ENCODE measurements at places on chromosomes 13 and 19. TPM values are rescaled to one million over a fixed set of nuclear protein-coding genes. Genes with fewer than 3 reads are reported as not detected.

The SERPINE3 gene
- total RNA-seq: not detected

The KIR3DL2 gene
- total RNA-seq: not detected

The MADCAM1 gene
- 0.72 TPM for total RNA-seq

The DAND5 gene
- not detected for total RNA-seq

The DPF1 gene
- total RNA-seq: 0.72 TPM

The C2CD4C gene
- not detected for total RNA-seq

The CEACAM6 gene
- total RNA-seq: not detected

The SLC10A2 gene
- not detected for total RNA-seq

The CLPTM1 gene
- 61.3 TPM for total RNA-seq

DNA sequence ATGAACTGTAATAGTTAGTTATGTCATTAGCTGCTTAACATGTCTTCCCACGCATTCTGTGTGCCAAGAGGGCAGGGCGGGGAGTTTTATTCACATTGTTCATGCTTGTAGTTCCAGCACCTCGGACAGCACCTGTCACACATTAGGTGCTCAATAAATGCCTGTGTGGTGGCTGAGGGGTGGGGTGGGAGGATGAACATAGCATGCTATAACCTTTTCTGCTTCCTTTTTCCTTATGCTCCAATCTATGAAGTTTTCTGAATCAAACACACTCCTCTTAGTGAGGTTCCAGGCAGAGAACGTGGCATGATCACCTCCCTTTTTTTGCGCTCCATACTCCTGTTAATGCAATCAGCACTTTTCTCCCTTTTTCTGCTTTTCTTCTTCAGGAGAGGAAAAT, 15.8 kb upstream of the PTPRS start:
- peak; percentile 55 for DNase-seq

DNA sequence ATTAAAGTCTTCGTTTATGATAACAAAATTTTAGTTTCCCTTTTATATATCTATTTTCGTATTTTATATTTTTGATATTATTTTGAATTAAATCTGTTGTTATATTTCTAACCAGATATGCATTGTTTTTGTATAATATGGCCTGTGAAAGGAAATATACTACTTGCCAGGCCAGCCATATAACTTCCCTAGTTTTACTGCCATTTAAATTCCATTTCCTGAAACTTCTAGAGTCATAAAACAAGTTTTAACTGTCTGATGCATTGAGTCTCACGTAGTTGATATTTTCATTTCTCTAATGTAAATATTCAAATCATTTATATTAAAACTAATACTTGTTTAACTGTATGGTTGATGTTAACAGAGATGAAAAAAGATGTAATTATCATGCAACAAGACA, 13.5 kb downstream of the ESD start:
- DNase-seq: no peak

DNA sequence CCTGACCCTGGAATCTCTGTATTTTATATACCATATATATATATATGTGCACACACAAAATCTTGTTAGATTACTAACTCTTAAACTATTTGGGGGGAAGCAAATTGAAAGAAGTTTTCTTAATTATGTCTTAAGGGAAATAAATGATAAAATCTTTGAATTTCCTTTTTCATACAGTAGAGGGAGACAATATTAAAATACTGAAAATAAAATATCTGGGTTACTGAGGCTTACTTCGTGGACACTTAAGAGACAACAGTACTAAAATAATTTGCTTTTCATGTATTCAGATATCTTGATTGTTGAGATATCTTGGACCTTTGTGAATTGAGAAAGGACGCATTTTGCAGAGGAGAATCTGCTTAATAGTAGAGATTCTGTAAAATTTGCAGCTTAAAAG, 17.0 kb downstream of the SUGT1 start:
- no peak for DNase-seq

- peak; percentile 92 for DNase-seq
These were observed 5.4 kb downstream of the LMTK3 start for GRCh38 chr19:48506138-48506733.

GRCh38 chr13:70662231-70662940, 554.1 kb upstream of the KLHL1 start:
- no peak for DNase-seq

GRCh38 chr13:72163678-72164077, 296.7 kb upstream of the DACH1 start:
- no peak for DNase-seq

GRCh38 chr13:26183416-26183815, 38.7 kb downstream of the RNF6 start:
- no peak for DNase-seq

- peak; percentile 13 for DNase-seq
These were observed 34.3 kb downstream of the BICRA start for GRCh38 chr19:47643281-47643680.

GRCh38 chr13:93356469-93356868, 129.9 kb downstream of the GPC6 start:
- no peak for DNase-seq

DNA sequence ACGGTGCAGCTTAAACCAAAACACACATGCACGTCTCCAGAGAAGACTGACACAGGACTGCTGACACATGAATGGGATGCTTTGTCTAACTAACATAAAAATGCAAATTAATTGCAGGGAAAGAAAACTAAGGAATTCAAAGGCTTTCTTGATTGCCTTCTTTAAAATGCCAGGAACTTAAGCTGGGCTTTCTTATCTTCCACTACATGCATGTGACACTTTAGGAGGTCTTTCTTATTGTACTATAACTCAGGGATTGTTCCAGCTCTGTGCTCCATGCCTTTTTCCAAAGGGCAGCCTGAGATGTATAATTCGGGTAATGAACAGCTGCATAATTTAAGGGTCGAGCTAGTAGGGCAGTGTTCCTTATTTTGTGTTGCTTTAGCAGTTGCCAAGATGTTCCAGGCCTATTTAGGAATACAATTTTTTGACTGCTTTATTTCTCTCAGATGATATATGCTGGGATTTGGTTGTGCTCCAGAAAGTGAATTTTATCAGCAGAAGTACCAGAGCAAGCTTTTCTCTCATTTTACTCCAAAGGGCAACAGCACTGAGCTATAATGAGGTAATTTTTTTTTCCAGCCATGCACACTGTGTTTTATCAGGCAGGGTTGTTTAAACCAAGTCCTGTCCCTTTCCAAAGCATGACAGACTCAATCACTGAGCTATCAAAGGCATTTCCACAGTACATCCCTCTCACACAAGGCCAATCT, 885.2 kb downstream of the PCDH9 start:
- no peak for DNase-seq

DNA sequence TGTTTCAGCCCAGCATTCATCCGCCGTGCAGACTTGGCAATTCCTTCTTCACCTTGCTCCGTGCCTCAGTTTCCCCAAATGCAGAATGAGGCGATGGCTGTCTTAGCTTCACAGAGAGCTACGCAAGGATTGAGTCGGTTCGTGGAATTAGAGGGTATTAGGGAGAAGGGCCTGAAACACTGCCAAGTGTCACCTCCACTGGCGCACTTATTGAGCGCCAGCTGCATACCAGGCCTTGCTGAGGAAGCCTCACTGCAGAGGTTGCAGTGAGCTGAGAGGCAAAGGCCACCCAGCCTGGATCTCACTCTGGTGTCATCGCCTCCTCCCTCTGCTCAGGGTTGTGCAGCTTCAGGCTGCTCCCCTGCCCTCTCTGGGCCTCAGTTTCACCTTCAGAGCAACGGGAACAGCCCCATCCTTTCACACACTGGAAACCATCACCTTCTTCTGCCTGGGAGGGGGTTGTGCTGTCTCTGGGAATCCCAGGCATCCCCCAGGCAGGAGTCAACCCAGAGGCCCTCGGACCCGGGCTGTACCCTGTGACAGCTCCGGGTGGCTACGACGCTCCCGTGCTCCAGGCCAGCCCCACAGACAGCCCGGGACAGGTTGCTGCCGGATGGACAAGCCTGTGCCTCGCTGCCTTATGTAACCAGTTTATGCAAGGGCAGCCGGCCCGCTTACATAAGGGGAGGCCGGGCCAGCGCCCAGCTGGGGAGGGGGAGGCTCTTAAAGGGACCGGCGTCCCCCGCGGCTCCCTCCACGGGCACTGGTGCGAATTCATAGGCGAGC, 31.9 kb downstream of the NFIC start:
- DNase-seq: peak; percentile 72

- no peak for DNase-seq
These were observed 87.6 kb upstream of the SLC15A1 start for GRCh38 chr13:98839856-98840769.

GRCh38 chr19:20964798-20965197, 41.7 kb downstream of the ZNF85 start:
- DNase-seq: no peak

DNA sequence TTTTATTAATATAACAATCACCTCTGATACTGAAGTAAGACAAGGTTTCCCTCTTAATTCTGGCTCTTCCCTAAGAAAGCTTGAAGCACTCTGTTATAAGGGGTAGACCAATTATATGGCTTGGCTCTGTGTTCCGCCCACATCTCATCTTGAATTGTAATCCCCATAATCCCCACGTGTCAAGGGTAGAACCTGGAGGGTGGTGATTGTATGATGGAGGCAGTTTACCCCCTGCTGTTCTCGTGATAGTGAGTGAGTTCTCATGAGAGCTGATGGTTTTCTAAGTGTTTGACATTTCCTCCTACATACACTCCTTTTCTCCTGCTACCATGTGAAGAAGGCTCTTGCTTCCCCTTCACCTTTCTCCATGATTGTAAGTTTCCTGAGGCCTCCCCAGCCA, 363.8 kb upstream of the PCDH20 start:
- DNase-seq: no peak

GRCh38 chr13:46748300-46748699, 48.7 kb downstream of the ESD start:
- DNase-seq: no peak

- DNase-seq: no peak
These were observed 81.8 kb upstream of the CLDN10 start for GRCh38 chr13:95470574-95471366.

DNA sequence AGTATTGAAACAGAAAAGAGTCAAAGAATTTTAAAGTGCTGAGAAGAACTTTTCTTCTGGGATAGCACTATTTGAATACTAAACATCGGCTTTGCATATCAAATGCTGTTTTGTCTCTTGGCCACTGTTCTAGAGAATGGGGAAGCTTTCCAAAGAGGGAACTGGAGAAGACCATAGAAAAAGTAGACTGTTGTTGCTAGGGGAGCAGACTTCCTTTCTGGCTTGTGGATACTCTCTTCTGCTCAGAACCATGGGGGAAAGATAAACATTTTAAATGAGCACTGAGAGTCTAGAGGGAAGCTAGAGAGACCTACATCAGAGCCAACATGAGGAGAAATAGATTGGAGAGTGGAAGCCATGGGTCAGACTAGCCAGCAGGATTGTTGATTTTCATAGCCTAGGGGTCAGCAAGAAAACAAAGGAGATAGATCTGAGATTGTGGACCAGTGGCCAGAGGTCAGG, 315.7 kb downstream of the KCTD12 start:
- no peak for DNase-seq
